ENCODE measurements at places on chromosomes 4 and X. TPM values are rescaled to one million over a fixed set of nuclear protein-coding genes. Genes with fewer than 3 reads are reported as not detected.

DNA sequence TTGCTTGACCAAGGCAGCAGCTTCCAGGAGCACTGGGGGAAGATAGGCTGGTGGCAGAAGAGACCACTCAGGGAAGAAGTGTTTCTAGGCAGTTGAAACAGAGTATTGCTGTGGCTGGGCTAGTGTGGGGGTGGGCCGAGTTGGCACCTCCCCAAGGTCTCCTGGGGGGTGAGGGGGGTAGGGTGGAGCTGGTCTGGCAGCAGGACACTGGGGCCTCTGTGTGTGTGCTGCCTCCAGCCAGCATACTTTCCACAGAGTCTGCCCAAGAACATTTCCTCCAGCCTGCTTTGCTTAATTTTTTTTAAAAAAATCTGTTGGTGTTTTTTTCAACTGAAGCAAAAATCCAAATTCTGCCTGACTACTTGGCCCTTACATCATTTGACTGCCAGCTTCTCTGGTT lies 4.0 kb downstream of the ITIH6 start:
- no peak for DNase-seq

GRCh38 chr4:99679204-99679603 lies 21.6 kb upstream of the C4orf54 start:
- DNase-seq, result no peak

GRCh38 chr4:159267869-159268285 lies 165.0 kb downstream of the RAPGEF2 start:
- no peak for DNase-seq

DNA sequence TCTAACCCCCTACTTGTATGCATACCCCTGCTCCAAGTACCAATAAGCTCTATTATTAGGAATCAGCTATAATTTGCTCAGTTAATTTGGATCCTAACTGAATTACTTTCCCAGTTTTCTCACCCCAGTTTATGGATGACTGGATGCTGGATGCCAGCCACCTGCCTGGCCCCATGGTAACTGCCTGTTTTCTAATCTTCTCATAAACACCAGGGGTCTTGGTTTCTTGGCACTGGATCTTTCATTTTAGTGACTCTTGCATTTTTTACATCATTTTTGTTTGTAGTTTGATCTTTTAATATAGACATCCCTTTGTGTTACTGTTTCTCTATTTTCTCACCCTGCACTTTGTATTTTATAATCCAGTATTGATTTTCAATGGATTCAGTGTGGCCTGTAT lies 246.8 kb downstream of the ADGRL3 start:
- DNase-seq, result no peak

CLDN34 gene
- not detected for total RNA-seq

DNA sequence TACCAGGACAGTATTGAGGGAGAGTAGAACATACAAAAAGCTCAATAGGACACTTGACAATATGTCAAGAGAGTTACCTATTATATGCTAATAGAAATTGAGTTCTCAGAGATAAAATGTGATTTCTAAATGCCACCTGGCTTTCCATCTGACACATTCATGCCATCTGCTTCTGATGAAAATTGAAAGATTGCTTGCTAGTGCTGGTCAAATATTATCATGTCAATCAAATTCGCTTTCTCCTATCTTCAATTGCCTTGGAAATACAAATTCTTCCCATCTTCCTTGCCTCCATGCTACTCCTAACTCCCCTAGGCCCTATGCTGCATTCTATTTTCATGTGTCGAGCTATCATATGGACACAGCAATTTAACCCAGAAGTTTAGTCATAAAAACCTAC lies 1076.9 kb downstream of the ARAP2 start:
- no peak for DNase-seq

XK gene
- total RNA-seq, result 1.7 TPM

DNA sequence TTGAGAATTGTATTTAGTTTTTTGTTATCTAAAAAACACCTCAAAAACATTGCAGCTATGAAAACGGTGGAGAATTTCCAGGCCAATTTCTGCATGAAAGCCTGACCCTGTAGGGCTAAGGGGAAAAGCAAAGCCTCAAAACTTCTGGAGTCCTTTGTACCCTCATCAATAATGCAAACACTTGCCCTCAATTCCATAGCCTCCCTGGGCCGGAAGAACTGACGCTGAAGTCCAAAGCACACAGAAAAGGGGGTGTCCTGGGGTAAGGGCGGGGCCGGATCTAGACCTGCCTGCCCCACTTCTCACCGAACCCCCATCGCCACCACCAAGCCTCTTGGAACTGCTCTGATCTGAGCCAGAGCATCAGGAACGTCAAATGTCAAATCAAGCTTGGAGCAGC lies 173.9 kb upstream of the S100G start:
- DNase-seq, result no peak

DNA sequence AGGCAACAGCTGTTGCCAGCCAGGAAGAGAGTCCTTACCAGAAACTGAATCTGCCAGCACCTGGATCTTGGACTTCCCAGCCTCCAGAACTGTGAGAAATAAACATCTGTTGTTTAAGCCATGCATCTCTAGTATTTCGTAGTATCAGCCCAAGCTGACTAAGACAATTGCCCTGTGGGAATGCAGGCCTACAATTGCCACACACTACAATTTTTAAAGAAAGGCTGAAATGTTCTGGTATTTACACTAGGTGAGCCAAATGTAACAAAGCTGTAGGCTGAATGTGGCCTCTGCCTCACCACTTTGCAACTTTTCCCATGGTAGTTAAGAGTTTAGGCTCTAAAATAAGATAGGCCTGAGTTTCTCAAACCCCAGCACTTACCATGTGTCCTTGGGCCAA lies 59.1 kb downstream of the SPATA18 start:
- DNase-seq, result no peak

DNA sequence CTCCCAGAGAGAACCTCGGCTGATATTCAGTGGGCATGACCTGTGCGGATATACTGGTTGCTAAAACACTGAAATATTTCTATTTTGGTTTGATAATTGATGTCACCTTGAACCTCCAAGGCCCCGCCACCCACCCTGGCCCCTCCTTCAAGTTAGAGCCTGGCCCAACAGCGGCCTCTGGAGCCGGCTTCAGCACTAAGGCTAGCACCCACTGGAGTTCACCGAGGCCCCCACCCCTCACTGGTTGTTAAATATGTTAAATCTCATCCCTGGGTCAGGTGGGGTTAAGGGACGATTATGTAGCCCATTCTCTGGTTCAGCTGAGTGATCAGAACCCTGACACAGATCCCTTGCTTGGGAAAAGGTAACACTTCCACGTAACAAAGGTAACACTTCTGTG lies 24.3 kb downstream of the SEL1L3 start:
- DNase-seq, result no peak

DNA sequence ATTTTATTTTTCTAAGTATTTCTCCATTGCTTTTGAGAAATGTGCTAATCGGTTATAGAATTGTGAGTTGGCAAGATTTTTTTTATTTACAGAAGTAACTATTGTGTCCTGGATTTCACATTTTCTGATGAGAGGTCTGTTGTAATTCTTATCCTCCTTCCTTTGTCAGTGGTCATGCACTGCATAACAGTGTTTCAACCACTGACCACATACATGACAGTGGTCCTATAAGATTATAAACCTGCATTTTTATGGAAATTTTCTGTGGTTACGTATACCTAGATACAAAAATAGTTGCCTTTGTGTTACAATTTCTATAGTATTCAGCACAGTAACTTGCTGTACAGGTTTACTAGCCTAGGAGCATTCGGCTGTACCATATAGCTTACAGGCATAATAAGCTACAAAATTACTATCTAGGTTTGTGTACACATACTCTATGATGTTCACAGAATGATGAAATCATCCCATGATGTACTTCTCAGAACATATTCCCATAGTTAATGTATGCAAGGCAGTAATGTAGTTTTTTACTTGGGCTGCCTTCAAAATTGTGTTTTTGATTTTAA lies 47.8 kb downstream of the APELA start:
- DNase-seq, result no peak

DNA sequence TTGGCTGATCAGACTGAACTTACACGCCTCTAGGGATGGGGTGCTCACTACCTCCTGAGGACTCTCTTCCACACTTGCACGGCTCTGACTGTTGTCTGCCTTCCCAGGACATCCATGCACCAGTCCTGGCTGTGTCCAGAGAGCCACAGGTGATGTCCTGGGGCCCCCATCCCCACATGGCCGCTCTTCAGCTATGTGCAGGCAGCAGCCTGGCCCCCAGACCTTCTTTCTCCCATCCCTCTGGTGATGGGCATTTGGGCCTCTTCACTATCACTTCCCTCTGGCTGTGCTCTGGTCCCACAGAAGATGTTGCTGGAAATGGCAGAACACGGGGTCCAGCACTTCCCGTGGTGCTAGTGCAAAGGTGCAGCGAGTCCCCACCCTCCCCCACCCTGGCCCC lies 40.9 kb upstream of the HMX1 start:
- DNase-seq, result no peak

DNA sequence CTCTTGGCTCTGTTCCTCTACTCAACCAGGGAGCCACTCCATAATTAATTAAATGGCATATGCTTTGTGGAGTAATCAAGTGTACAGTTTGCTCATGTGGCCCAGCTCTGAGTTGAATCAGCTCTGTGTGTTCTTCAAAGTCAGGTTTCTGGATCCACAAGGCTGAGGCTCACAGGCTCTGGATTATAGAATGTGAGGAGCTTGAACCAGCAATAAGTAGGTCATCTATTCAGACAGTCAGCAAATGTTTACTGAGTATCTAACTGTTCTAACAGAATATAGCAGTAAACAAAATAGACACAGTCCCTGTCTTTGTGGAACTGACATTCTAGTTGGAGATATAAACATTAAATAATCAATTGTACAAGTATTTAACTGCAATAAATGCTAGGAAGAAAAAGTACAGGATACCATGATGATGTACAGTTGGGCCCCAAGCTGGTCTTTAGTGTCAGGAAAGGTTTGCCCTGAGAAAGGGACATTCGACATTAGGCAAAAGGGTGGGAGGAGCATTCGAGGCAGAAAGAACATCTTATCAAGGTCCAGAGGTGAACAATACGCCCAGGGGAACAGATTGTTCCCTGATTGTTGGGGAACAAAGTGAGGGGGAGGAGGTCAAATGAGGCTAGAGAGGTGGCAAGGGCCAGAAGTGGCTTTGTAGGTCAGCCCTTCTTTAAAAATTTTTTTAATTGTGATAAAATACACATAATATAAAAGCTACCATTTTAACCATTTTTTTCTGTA lies 20.5 kb upstream of the TSR2 start:
- no peak for DNase-seq

NAP1L3 gene
- 5.5 TPM for total RNA-seq

CLDN22 gene
- total RNA-seq, result not detected

DNA sequence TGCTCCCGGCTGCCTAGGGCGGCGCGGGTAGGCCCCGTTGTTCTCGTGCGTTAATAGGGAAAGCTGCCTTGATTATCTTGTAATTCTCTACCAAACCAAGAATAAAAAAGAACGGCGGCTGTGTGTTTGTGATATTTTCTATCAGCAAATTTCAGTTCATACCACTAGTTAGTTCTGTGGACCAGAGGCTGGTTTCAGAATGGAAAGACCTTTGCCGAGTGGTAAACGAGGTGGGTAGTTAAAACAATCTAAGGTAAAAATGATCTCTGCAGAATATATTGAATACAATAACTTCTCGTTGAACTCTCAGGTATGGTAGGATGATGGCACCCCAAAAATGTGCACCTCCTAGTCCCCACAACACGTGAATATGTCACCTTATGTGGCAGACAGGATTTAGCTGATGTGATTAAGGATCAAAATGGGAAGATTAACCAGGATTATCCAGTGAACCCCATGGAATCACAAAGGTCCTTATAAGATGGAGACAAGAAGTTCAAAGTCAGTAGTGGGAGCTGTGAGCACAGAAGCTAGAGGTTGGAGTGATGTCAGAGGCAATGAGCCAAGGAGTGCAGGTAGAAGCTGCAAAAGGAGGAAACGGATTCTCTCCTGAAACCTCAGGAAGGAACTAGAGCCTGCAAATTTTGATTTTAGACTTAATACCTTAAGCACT lies 574 bp upstream of the CFAP97 start:
- DNase-seq, result no peak

ATOH1 gene
- not detected for total RNA-seq

DNA sequence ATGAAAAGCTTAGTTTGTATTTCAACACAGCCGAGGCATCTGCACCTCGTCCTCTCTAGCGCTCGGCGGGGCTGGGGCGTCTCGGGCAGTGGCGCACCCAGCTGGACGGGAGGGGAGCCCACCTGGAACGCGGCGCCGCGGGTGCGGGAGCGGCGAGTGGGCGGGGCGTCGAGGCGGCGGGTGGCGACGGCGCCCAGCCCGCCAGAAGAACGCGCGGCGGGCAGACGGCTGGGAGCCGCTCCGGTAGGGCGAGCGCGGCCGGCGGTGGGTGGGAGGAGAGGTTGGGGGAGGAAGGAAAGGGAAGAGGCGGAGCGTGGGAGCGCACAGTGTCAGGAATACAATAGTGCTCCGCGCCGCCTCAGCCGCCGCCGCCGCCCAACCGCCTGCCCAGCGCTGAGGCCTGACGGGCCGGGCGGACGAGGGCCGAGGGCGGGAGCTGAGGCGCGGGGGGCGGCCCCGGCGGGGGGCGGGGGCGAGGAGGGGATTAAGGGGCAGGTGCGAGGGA lies at the start of gene JADE3:
JADE3 (plus strand) TSS at position 324 of the 505 bp plus-strand sequence. CDS start 72,474 bp downstream, outside the sequence.
- DNase-seq, result peak; percentile 81

PRDM5 gene
- 28.8 TPM for total RNA-seq

All from sciatic nerve (tissue), 2 donors.